KG1 (cell line): ENCODE measurements at places on chromosomes 5 and 9.

- DNase-seq = no peak
Measured at GRCh38 chr5:97135868-97136267, 6.5 kb downstream of the LIX1 start.

DNA sequence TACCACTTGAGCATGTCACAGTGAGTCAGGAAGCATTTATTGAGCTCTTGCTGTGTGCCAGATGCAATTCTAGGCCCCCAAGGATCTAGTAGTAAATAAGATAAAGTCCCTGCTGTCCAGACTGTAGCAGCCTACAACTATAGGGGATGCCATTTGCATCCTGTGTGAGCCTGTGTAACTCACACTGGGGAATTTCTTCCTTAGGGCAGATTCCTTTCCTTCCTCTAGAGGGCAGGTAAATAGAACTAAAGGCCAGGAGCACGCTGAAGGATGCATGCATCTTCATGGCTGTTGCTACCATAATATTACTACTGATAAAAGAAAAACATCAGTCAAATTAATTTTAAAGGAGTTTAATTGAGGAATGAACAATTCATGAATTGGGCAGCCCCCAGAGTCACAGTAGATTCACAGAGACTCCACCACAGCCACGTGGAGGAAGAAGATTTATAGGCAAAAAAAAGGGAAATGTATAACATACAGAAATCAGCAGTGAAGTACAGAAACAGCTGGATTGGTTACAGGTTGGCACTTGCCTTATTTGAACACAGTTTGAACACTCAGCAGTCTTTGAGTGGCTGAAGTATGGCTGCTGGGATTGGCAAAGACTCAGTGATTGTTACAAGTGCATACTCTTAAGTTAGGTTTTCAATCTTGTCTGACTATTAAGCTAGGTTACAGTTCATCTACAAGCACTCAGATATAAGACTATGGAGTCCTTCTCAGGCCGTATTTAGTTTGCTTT, 98.9 kb downstream of the ACTL7B start:
- DNase-seq = no peak

GRCh38 chr5:143636931-143637528, 174.9 kb upstream of the HMHB1 start:
- DNase-seq = no peak

GRCh38 chr5:78907255-78907891, 77.7 kb downstream of the ARSB start:
- no peak for DNase-seq

DNA sequence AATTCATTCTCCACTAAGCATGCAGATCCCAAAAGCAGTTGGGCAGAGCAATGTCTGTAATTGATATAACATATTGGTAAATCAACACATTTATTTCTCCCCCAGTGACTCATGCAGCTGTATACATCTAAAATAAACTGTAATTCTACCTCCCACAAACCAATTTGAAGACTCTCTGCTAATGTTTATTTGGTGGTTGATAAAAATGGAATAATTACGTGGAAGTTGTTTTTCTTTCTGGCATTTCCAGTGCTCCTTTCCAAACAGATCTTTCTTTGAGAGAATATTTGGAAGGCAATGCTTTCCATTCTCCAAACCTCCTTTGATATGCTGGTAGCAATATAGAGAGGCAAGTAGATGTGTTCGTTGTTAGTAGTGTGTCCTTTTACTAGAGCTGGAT, 194.7 kb downstream of the CHSY3 start:
- no peak for DNase-seq

GRCh38 chr9:128702445-128702948, at the start of gene PKN3:
PKN3 (plus strand) TSS chr9:128702503; CDS start chr9:128702916, 413 bp downstream.
- DNase-seq = peak; percentile 75

- no peak for DNase-seq
Measured at GRCh38 chr5:135553688-135554462, 18.1 kb upstream of the NEUROG1 start.

DNA sequence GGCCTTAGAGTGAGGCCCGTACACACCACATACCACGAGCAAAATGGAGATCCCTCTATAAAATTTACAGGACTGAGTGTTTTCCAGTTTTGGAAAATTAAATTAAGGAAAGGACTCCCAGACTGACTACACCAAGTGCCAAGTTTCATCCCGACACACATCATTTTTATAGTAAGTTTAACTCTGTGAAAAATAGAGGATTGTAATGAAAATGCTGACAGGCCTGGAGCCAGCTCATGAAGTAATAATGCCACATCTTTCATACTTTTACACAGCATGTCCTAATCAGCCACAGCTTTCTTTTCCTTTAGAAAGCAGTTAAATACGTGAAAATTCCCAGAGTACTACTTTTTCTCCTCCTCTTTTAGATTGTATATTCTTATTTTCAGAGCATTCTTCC, 169.2 kb downstream of the SAXO1 start:
- DNase-seq = no peak

GRCh38 chr5:149455889-149456409, 76.9 kb upstream of the IL17B start:
- no peak for DNase-seq

DNA sequence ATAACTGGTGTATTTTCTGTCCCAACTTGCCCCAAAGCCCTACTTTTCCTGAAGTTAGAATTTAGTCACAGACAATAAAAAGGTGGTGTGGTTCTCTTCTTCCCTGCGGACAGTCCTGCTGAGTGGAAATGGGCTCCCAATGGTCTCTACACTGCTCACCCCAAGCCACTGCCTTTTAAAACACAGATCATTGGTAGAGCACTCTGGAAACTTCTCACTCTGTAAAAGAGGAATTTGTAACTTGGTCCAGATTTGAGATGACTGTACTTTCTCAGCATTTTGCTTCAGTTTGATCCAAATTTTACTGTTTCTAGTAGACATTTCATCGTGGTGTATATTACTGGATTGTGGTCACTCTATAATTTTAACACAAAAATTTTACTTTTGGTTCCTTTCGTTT, 80.3 kb upstream of the ROR2 start:
- no peak for DNase-seq

GRCh38 chr9:134204041-134204440, 39.7 kb upstream of the RNU6ATAC start:
- no peak for DNase-seq

- no peak for DNase-seq
Measured at GRCh38 chr5:99644822-99645221, 716.0 kb upstream of the CHD1 start.

GRCh38 chr5:132094393-132095076, 20.9 kb downstream of the CSF2 start:
- no peak for DNase-seq

- DNase-seq = no peak
Measured at GRCh38 chr5:72859127-72859526, 42.7 kb downstream of the TNPO1 start.

DNA sequence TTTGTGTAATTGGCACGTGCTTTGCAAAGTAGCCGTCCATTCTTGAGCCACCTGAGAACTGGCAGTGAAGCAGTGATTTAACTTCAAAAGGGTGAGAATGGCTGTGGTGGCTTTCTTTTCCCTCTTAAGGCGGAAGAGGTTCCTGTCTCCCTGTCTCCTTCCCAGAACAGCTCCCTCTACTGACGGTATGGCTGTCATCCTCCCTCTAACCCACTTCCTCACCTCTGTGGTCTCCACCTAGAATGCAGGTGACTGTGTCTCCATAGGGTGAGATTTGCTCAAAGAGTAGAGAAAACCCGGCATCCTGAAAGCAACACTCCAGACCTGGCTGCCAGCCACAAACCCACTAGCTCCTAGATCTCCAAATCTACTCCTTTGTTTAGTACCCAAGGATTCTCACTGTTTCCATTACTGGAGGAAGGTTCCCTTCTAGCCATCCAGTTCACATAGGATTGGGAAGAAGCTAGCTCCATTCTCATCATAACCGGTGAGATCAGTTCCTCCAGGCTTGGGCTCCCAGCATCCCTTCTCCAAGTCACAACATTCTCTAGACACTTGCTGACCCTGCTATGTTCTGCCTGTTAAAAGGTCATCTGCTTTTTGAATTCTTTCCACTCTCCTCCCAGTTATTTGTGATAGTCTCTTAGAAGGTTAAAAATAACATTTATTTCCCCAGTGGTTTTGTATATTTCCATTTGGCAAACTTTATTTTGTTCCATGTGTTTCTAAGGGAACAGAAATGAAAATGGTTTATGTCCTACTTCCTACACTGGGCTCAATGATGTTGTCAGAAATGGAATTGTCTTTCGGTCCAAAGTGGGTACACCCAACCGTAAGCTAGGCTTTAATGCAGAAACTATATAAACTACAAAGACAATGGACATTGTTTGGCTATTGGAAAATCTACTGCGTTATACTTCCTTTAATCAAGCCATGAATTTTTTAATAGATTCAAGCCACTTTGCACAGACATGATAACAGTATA, 269.4 kb downstream of the CWC27 start:
- DNase-seq = no peak

GRCh38 chr5:27938989-27939388, 900.6 kb upstream of the CDH9 start:
- no peak for DNase-seq

DNA sequence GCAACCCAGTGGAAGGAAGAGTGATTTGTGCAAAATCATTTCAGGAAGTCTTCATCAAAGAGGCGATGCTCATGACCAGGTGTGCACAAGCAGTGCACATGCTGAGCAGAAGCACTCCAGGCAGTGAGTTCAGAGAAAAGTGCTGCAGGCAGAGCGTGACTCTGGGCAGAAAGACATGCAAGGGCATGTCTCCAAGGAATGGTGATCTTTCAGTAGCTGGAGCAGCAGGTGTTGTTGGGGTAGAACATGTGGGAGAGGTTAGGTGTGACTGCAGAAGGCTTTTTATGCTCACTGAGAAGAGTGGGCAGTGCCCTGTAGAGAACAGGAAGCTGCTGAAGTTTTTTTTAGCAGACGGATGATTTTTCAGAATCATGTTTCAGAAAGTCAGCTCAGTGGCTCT, 545.4 kb upstream of the TLE4 start:
- DNase-seq = no peak

- no peak for DNase-seq
Measured at GRCh38 chr9:74824654-74825053, 63.1 kb downstream of the TRPM6 start.

GRCh38 chr5:3738919-3739318, 143.3 kb downstream of the IRX1 start:
- no peak for DNase-seq

DNA sequence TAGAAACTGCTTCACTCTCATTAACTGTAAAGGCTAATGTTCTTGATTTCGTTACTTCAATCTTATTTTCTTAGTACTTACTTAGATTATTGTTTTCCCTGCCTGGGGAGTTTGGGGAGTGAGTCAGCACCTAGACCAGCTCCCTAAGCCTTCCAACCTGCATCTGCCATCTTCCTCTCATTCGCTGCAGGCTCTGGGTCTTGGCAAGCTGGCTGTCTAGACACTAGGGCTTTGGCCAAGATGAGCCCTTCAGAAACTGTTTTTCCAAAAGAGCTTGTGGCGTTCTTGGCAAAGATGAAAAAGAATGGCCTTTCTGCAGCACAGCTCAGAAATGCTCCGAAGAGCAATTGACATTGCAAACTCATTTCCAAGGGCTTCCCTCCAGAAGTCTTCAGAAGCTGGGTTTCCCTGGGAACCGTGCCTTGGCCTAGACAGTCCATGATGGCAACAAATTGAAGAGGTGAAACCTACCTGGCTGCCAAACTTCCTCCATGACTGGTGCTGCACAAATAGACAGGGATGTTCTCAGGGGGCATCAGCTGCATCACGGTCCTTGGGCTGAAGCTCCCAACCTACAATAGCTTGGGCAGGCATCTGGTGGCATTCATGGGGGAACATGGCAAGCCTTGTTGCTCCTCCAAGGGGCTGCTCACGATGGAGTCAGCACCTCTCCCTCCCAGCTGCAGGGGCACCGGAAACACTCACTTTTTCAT, 76.6 kb downstream of the NSUN2 start:
- DNase-seq = no peak

GRCh38 chr5:135308245-135308644, 90.8 kb downstream of the MACROH2A1 start:
- no peak for DNase-seq

DNA sequence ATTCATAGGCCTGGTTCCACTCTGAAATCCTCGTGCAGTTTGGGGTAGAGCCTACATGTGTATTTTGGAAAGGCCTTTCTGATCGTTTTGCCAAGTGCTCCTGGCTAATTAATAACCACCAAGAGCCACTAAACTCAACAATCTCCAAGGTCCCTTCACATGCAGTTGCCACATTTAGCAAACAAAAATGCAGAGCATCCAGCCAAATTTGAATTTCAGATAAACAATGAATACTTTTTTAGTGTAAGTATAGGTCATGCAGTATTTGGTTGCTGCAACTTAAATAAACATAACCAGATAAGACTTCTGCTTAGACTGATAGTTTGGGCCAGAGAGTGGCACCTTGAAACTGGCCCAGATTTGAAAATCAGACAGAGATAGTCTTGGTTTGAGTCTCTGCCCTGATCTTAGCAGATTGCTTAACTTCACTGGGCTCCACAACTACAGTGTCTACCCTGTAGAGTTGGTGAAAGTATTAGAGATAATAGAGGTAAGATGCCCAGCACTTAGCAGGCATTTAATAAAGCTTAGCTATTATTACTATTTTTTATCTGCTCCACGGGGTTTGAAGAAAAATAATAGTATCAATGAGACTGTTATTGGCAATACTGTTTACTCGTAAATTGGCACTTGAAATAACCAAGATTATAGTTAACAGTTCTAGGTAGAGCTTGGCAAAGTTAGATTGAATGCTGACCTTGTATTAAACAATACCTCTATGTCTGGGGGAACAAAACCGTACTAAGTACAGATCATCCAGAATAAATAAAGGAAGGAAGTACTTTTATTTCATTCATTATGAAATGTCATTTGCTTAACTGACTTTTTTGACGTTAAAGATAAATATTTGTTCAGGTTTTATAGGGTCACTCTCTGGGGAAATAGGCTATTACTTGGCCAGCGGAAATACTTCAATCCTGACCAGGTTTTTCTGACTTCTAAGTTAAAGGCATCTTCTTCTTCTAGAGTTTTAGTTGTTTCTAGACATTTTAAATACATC, 274.8 kb downstream of the DOCK8 start:
- no peak for DNase-seq

- no peak for DNase-seq
Measured at GRCh38 chr5:131607418-131607817, 27.6 kb downstream of the RAPGEF6 start.

GRCh38 chr5:14424011-14424685, 157.4 kb upstream of the OTULINL start:
- DNase-seq = no peak

- DNase-seq = no peak
Measured at GRCh38 chr5:124919076-124919475, 172.6 kb upstream of the ZNF608 start.

GRCh38 chr9:85046475-85046874, 376.9 kb downstream of the NTRK2 start:
- no peak for DNase-seq

- DNase-seq = no peak
Measured at GRCh38 chr9:113131689-113132151, 19.1 kb upstream of the SLC31A2 start.

GRCh38 chr9:80775530-80775929, 913.8 kb downstream of the TLE1 start:
- DNase-seq = no peak

- no peak for DNase-seq
Measured at GRCh38 chr9:105319202-105319813, 74.9 kb downstream of the SLC44A1 start.
